Stimulated activated naive CD8-positive, alpha-beta T cell treated with anti-CD3 and anti-CD28 coated beads, Interleukin-15, Interleukin-2, amounts not matched to agents 100 U/mL and 50 U/mL, for 24 hours (primary cell): ENCODE measurements at places on chromosomes 3 and 15.

GRCh38 chr3:57582474-57583168, 14.5 kb downstream of the ARF4 start:
- DNase-seq: no peak

GRCh38 chr3:157460253-157460652, 23.6 kb downstream of the PTX3 start:
- DNase-seq: no peak

DNA sequence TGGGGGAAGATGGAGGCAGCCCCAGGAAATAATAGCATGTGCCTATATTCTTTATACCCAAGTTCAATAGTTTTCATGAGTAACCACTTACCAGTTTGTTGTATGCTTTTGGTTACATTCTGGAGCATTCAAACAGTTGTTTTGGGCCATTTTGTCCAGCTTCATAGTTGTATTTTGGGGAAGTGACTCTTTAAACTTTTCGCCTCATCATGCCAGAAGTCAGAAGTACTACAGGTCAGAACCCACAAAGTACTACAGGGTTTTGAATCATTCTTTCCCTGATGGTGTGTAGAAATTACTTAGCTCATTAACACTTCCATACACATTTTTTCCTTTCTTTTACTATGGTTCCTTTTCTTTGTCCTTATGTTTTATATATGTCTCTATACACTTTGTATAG, 210.6 kb downstream of the ARPP21 start:
- DNase-seq: no peak

DNA sequence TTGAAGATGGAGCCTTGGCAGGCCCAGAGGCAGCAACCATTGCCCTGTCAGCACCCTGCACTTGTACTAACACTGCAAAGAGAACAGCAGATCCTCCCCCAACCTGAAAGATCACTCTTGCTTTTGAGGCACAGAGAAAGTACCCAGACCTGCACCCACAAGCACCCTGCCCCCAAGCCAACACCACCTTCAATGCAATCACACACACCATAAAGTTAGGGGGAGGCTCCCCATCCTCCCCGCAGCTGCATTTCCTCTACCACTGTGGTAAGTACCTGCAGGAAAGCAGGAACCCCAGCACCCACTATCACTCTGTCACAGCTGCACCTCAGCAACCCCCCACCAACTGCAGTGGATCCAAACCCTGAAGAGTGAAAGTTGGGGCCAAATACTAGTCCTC, 12.0 kb downstream of the OR5K3 start:
- no peak for DNase-seq
